ENCODE measurements at places on chromosomes 5 and 9.

DNA sequence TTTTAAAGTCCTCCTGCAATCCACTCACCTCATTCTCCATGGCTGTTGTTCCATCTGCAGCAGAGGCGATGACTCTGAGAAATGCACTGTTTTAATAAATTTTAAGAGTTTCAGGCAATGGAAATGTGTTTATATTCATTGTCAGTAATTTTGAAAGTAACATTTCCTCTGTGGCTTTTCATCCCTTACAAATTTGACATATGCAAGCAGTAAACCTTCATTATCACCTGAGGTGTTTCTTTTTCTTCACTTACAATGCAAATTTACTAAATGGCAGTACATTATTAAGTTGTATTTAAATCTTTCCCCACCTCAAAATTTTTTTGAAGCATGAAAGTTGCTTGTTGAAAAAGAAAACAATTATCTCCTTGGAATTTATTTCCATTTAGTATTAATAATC lies 136.9 kb downstream of the DIRAS2 start:
- no peak for DNase-seq

GRCh38 chr9:99605016-99605743 lies 216.5 kb upstream of the NR4A3 start:
- no peak for DNase-seq

- peak; percentile 47 for DNase-seq
Measured at GRCh38 chr9:13274886-13275641, 4.4 kb downstream of the MPDZ start.

DNA sequence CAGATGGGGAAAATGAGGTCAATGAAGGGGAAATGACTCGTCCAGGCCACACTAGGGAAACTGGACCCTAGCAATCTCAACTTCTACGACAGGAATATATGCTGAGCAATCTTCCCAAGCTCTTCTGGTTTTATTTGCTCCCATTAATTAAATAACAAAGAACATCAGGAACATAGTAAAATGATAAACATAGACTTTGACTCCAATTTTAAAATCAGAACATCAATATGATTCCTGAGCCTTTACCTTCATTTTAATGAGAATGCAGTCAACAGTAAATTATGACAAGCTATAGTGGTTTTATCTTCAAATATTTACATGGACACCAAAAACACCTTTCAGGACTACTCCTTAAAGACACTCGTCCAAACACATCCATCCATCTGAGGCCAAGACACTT lies 74.2 kb upstream of the FRRS1L start:
- no peak for DNase-seq

GRCh38 chr9:70477146-70477745 lies 62.8 kb upstream of the KLF9 start:
- DNase-seq = no peak

GRCh38 chr5:68368311-68369022 lies 152.9 kb downstream of the PIK3R1 start:
- no peak for DNase-seq

GRCh38 chr9:110782701-110783100 lies 114.1 kb downstream of the MUSK start:
- DNase-seq = no peak

DNA sequence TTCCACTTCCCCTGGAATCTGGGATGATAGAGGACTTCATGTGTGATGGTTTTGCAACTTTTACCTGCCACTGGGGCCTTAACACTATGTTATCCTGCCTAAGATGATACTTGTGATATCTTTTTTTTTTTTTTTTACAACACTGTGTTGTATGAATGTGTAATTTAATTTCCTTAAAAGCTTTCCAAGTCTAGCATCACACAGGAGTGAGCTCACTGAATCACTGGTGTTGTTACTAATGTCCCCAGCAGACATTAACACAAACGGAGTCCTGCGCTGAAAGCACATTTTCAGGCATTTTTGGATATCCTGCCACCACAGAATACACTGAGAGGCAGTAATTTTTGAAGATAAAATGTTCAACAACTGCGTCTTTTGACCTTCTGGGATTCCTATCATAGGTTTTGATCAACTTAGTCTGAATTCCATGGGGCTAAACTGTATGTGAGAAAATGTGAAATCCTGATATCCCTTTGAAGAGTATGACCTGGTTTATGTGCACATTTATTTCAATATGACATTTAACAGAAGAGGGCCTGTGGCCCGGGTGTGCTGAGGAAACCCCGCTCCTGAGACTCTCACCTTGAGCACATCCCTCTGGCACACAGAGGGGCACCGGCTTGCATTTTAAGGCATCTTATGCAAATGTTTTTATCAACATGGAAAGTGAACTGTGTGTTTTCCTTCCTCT lies 118.0 kb downstream of the FSTL4 start:
- no peak for DNase-seq

DNA sequence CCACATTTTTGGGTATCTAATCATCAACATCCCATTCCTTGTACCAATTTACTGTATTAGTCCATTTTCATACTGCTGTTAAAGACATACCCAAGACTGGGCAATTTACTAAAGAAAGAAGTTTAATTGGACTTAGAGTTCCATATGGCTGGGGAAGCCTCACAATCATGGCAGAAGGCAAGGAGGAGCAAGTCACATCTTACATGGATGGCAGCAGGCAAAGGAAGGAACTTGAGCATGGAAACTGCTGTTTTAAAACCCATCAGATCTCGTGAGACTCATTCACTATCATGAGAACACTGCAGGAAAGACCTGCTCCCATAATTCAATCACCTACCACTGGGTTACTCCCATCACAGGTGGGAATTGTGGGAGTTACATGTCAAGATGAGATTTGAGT lies 95.4 kb upstream of the SLCO6A1 start:
- no peak for DNase-seq

- DNase-seq = no peak
Measured at GRCh38 chr5:171428168-171428696, 8.8 kb downstream of the FGF18 start.

DNA sequence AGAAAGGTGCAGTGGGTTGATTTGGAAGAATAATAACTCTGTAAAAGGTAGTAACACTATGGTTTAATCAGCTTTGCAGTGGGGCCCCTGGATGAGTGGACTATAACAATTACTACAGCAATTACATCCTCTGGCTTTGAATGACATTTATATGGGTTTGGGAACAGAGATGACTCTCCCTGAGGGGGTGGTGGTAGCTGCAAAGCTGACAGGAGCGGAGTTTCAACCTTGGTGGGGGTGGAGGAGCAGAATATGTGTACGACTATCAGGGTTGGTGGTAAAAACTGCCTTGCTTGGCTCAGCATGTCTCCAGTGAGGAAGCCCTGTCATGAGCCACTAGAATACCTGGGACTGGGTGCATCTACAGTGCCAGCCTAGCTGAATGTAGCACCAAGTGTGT lies 28.3 kb upstream of the NR3C1 start:
- no peak for DNase-seq

DNA sequence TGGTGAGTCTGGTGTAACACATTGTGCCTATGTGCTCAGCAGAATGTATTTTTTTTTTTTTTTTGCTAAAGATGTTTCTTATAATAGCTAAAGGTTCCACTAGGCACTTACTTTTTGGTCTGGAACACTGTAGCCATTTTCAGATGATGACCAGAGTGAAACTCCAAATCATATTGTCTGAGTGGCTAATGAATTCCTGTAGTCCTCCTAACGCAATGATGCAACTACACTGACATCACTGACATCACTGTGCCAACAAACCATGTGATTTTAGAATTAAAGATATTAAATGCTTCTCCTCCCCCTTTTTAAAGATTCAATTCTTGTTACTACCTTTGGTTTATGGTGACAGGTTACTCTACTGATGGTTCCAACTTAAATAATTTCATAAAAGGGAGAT lies 28.8 kb downstream of the JAKMIP2 start:
- no peak for DNase-seq

DNA sequence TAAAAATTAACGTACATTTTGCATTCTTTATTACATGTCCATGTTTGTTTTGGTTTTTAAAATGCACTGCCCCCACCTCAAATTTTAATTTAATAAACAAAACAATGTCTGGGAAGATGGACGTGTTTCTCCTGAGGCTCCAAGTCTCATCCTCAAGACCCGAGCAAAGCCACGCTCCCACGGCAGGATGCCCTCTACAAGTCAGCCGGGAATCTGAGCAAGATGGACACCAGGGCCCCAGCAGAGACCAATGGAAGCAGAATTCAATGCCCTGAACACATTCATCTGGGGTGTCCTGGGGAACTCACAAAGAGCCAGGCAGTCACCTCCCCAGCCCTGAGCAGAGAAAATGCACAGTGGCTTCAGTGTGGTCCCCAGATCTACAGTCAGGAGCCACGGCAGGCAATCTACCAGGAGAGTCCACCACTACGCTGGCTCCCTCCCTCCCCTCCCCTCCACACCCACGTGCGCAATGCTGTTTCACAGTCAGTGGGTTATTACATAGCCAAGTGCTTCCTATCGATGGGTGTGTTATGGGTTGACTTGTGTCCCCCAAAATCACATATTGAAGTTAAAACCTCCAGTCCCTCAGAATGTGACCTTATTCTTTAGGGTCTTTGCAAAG lies 129.8 kb downstream of the ROR2 start:
- DNase-seq = no peak

DNA sequence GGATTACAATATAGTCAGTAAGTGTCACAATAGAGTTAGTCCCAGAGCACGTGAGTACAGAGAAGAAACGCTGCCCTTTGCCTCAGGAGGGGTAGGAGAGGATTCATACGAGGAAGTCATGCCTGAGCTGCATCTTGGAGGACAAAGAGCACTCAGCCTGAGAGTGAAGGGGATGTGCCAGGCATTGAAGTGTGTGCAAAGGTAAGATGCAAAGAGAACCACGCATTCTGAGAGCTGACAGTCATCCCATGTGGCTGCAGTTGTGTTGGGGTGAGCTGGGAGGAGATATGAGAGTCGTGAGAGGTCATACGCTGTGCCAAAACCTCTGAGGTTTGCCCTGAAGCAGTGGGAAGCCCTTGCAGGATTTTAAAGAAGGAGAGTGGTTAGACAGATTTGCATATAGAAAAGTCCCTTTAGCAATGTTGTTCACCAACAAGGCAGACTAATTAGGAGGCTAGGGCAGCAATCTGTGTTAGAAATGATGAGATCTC lies 97.5 kb downstream of the PIP5K1B start:
- DNase-seq = no peak

- DNase-seq = peak; percentile 54
Measured at GRCh38 chr5:176803943-176804498, 6.3 kb upstream of the UNC5A start.

GRCh38 chr5:172932313-172933017 lies 26.8 kb upstream of the RPL26L1 start:
- peak; percentile 81 for DNase-seq

- no peak for DNase-seq
Measured at GRCh38 chr5:79619854-79620253, 7.6 kb downstream of the TENT2 start.

GRCh38 chr5:137061382-137061781 lies 437.7 kb downstream of the SPOCK1 start:
- DNase-seq = peak; percentile 15

DNA sequence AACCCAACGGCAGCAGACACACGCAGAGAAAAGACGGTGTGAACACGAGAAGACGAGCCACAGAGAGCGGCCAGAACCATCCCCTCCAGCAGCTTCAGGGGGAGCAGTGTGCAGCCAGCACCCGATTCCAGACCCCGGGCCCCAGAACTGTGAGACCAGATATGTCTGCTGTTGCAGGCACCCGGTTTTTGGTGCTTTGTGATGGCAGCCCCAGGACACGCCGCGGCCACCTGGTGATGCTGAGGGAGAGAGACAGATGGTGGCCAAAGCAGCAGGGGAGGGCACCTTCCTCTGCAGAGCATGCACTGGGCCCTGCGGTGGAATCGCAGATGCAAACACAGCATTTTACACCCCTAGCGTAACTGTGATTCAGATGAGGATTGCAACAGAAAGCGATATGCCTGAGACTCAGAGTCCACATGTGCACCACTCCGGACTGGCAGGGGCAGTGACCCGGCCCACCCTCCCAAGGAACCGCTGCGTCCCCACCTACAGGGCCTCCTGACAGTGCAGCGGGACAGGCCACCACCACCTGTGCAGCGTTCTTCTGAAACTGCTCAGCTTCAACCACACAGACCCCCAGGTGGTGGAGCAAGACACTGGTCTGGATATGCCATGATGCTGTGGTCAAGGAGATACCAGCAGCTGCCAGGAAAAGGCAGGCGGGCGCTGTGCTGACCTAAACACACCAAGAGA lies 24.0 kb downstream of the ZDHHC11B start:
- no peak for DNase-seq

DNA sequence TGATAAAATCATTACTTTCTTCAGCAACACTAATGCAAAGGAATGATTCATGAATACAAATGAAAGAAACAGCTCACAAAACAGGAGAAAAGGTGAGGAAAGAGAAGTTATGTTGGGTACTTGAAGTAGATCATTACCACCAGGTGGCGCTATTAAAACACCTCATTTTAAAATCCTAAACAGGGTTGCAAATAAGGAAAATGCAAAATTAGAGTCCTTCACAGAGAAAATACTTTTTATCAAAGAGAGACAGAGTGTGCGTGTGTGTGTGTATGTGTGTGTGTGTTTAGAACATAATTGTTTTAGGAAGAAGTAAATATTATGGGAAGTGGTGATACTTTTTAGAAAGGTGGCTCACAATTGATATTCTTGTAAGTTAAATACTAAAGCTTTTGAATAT lies 49.5 kb upstream of the CD180 start:
- peak; percentile 92 for DNase-seq

- no peak for DNase-seq
Measured at GRCh38 chr5:84478603-84479002, 93.9 kb upstream of the EDIL3 start.

DNA sequence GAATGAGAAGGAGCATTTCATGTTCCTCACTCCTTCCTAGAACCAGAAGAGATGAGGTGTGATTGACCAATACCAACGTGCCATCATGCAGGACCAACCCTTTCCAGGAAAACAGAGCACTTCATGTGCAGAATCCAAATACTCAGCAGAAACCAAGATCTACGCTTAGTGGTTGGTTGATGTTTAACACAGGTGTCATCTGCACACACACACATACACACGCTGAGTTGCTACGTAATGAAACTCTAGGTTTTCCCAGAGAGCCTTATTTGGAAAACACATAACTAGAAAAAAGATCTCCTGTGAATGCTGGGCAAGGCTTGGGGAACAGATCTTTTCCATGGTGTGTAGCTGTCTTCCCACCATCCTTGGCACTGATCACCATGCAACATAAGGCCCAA lies 21.1 kb upstream of the ZNF622 start:
- no peak for DNase-seq

DNA sequence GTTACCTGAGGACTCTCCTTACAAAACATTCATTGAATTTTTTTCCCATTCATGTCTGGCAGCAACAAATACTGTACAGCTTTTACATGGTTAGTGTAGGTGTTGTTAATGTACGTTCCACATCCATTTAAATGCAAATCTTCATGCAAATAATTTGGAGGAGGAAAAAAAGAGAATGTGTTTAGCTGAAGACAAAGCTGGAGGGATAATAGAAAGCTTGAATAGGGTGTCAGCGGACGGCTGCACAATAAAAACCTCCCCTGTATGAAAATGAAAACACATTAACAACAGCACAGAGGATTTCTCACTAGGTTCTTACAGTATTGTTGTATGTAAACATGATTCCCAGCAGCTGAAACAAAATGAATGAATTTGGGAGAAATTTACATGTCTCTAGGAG lies 231.5 kb downstream of the ZNF608 start:
- DNase-seq = no peak

- DNase-seq = no peak
Measured at GRCh38 chr9:91085517-91086291, 276.0 kb downstream of the AUH start.
